ENCODE measurements at places on chromosomes 16 and 17.

GRCh38 chr16:18039931-18040330 is 296.6 kb downstream of the NPIPA8 start:
- DNase-seq: no peak

DNA sequence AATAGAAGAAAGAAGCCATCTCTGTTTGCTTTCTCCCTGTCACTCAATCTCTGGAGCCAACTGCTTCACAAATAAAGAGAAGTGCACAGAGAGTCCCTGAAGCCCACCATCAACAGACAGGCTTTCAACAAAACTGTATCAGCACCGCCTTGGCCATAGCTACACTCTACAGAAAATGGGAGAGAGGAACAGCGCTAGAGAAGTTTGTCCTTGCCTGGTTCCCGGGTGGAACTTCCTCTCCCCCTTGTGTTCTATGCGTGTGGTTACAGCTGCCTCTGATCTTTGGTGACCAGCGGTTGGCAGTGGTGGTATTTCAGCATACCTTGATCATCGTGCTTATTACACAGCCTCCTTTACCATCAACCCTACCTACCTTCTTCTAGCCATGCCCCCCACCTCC is 91.4 kb upstream of the CCL2 start:
- no peak for DNase-seq

DNA sequence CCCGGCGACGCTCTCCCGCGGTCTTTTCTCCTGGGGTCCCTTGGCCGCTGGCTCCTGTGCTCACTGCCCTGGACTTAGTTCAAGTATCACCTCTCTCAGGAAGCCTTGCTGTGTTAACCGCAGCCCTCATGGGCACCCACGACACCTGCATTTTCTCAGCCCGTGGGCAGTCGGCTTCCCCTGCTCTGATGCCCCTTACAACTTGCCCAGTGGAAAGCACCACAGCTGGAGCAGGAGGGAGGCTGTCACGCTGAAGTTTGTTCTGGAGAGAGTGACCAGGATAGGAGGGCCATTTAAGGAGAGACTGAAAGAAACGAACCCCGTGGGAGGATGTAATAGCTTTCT is 395 bp downstream of the STXBP4 start:
- DNase-seq: no peak

DNA sequence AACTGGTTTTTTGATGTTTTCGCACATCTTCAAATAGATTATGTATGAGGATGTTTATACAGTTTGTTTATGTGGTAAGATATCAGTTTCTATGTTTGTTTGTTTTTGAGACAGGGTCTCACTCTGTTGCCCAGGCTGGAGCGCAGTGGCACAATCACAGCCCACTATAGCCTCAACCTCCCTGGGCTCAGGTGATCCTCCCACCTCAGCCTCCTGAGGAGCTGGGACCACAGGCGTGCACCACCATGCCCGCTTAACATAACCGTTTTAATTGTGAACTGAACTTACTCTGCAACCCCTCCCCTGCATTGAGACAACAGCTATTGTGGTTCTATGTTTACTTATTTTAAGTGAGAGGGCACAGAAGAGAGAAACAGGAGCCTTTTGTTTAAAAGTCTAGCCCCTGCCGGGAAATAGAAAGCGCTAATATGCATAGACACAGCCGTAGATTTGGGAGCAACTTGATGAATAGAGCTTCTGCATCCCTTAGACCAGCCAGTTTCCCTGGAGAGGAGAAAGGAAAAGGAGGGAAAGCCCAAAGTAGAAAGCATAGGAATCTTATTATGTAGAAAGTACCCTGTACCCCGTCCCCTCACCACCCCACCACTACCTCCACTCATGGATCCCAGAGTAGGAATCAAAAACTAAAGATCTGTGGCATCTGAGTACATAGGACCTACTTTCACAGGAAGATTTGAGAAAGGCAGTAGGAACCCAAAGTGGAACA is 19.6 kb upstream of the APPBP2 start:
- DNase-seq: no peak

DNA sequence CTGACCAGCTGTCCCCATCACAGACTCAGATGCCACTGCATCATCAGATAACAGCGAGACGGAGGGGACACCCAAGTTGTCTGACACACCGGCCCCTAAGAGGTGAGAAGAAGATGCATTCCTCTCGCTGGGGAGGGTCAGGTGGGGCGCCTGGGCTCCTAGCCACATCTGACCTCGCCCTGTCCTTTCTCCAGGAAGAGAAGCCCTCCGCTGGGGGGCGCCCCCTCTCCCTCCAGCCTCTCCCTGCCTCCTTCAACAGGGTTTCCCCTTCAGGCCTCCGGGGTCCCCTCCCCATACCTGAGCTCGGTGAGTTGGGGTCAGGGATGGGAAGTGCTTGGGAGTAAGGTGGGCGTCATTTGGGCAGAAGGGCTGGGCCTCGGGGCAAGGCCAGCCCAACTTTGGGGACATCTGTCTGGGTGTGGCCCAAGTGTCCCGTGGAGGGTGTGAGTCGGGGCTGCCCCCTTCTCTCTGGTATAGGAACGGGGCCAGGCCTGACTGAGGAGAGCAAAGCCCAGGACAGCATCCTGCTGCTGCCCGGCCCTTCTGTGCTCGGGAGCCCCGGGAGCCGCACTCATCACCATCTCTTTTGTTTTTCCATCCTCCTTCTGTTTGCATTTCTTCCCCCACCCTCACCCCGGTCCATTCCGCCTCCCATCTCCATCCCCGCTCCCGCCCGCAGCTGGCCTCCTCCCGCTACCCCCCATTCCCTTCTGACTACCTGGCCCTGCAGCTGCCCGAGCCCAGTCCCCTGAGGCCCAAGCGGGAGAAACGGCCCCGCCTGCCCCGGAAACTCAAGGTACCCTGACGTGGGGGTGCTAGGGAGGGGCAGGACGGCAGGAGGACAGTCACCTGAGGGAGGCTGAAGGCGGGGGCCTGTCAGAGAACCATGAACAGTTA is 4.9 kb downstream of the INO80E start:
- DNase-seq: no peak

GRCh38 chr17:9419932-9420453 is 155.6 kb downstream of the STX8 start:
- DNase-seq: no peak

- no peak for DNase-seq
These were observed at the start of gene NUPR1 for GRCh38 chr16:28538733-28539596. Gene NUPR1 (minus strand): TSS chr16:28538974. CDS start chr16:28538907, 67 bp downstream.

DNA sequence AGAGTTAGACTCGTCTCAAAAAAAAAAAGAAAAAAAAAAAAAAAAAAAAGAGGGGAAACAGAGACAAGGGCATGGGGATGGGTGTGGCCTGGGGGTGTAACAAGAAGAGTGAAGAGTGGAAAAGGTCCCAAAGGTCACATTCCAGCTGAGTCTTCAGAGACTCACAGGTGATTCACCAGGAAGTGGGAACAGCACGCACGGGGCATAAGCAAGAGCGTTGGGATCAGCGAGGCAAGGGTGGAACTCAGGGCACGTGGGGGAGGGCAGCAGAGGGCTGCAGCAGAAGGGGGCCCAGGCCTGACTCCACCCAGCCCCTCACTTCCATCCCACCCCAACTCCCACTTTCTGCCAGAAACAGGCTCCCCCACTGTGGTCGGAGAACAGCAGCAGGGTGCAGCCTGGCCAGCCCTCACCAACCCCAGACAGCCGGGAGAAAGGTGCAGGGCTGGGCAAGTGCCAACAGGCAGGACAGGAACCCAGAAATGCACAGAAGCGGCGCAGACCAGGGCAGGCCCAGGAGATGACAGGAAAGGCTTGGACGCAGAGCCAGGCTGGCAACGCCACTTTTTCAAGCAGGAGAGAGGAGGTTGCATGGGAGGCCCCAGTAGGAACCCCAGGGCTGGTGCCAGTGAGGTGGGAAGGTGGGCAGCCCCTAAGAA is 3.3 kb downstream of the MEAK7 start:
- DNase-seq: no peak

DNA sequence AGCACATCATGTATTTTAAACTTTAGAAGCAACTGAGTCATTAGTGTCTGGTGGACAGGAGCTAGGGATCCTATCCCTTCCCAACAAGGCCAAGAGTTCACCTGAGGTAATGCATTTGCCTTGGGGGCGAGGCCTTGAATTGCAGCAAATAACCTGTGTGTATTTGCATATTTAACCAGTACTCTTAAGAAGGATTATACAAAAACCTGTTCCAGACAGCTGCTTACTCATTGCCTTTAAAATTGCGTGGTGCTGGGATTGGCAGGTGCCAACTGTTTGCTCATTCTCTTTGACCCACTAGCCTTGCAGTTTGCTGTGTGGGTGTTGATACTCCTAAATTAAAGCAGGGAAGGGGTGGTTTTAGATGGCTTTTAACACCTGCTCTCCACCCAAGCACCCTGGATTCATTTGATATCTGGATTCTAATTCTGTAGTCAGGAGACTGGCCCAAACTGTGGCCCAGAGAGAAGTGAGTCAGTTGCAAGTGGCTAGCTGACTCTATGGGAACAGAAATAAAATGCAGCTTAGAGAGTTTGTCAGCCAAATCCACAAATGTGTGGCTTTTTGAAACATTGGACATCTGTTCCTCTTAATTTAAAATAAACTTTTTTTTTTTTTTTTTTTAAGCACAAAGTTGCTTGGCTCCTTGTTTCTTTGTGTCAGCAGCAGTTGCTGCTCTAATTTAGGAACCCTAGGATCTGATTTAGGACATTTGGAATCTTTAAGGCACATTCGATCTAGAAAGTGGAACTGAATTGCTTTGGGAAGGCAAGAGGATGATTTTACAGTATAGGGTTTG is 46.9 kb downstream of the TUBD1 start:
- peak; percentile 86 for DNase-seq

DNA sequence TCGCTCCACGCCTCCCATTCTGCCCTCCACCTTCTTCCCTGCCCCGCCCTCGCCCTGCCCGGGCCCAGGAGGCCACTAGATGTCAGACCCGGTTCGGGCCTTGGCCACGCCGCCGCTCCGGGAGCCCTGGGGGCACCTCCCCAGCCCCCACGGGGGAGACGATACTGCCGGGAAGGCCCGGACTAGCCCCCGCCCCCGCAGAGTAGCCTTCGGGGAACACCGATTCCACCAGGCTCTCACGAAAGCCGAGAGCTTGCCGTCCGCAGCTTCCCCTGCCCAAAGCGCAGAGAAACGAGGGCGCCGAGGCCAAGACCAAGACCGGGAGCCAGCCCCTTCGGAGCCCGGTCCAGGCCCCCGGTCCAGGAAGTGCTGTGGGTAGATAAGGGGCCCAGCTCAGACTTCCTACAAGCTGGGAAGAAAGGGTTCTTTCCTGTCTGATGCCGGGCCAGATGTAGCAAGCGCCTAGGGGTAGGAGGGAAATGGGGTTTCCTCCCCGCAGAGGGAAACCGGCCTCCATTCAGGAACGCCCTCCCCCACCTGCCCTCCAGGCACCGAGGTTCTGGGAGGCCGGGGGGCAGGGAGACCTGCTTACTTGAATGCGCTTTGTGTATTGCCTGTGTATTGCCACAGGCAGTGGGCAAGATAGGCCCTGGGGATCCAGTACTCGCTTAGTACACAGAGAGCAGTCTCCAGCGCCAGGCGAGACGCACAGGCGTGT is 806 bp upstream of the CYB561 start:
- peak; percentile 41 for DNase-seq

GRCh38 chr17:61338874-61339478 is 60.7 kb upstream of the TBX2 start:
- DNase-seq: no peak

GRCh38 chr17:76579281-76579680 is 6.4 kb downstream of the ST6GALNAC2 start:
- no peak for DNase-seq

DNA sequence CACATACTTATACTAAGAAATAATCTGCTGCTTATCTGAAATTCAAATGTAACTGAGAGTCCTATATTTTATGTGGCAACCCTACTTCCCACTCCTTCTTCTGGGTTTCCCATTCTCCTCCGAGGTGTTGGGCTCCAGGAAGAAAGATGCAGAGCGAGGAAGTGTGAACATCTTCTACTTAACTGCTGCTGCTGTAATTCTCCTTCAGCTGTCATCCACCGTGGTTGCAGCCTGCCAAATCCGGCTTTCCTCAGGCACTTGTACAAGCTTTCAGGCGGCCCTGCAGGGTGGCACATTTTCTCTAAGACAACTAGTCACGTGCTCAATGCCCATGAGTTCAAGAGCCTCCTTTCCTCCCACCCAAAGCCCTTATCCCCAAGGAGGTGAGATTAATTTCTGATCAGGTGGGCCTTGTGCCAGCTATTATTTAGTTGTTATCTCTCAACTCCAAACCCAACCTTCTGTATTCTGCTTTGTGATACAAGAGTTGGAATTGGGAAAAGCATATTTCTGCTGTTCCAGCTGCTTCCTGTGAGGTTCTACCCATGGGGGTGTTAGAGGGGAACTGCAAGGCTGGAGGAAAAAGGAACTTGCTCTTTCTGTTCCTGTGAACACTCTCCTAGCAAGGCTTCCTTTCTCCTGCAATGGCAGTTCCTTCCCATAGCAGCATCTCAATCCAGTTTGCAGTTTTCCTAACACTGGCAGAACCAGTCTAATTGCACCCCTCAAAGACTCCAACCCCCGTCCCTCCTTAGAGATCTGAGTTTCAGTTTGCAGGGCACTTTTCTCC is 67.6 kb upstream of the RBBP6 start:
- DNase-seq: no peak

GRCh38 chr16:7548796-7549318 is 216.2 kb downstream of the RBFOX1 start:
- no peak for DNase-seq

DNA sequence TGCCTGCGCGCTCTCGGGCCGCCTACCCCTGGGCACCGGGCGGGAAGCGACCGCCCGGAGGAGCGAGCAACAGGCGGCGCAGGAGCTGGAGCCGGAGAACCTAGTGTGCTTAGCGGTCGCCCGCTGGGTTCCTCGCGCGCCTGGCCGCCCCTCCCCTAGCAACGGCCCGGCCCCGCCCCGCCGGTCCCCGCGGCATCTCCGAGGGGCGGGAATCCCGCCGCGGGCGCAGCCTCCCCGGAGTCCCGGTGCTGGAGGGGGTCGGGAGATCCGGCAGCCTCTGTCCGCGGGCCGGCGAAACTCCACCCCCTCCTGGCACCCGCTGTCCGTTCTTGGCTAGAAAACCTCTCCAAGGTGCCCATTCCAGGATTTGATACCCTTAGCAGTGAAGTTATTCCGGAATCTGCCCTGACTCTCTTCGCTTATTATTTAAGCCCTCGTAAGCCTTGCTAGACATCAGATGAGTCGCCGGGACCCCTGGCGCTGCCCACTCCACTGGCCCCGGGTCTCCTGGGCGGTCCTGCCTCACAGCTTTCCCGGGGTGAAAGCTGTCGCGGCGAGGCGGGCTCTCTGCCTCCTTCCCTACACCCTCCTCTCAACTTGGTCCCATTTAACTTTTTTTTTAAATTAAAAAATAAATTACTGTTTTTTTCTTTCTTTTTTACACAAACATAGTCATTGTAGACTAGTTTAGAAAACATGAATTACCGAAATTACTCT is at the start of gene RPRML:
Gene RPRML, minus strand, starts transcription at position 107 of the 717 bp plus-strand sequence. CDS start 246 bp downstream, outside the sequence.
- DNase-seq: no peak

DNA sequence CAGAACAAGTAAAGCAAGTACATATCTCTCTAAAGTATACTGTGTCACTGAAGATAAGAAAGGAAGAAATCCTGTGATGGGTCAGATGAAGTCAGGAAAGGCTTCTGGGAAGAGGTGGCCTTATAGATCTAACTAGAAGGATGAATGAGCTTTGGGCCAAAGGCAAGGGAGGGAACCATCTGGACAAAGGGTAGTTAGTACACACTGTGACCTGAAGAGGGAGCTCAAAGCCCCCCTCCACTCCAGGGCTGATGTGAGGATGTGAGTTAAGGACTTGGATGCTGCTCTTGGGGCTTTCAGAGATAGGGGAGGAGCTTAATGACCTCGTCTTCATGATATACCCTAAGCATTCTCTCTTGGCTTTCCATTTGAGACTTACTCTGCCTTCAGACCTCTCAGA is 185.3 kb upstream of the CACNG3 start:
- DNase-seq: no peak

Measured in NCI-H1417 treated with DMSO at 0.1 percent for 48 hours (cell line).